AG04450 (cell line): ENCODE measurements at places on chromosomes 2 and 18.

DNA sequence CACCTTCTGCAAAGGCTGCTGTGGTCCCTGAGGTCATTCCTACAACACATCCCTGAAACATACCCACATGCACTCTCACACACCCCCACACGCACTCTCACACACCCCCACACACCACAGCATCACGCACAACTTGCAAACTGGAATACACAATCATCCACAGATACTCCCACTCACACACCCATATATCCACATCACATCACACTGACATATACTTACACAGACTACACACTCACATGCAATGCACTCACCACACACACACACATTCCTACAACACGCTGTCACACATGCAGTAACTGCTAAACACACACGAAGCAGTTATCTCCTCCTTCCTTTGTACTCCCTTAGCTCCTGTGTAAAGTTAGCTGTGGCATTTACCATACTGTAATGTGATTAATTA, 57.1 kb upstream of the PKDCC start:
- no peak for DNase-seq

DNA sequence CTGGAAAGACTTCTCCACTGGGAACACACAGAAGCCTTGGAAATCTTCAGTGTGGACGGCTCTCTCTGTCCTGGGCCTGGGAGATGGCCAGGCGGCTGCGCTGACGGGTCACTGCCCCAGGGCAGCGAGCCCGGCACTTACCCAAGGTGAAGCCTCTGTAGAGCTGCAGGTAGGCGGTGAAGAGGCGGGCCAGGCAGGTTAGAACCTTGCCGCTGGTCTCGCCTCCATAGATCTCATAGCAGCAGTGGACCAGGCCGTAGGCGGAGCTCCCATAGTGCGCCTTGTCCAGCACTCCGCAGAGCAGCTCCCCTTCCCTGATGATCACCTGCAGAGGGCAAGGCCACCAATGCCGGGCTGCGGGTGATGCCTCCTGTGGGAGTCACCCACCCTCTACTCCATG, 53.0 kb downstream of the POLR1A start:
- no peak for DNase-seq

- no peak for DNase-seq
These were observed 7.1 kb upstream of the UPP2 start for GRCh38 chr2:158094487-158095092.

GRCh38 chr18:38318416-38318815, 752.8 kb upstream of the CELF4 start:
- no peak for DNase-seq

DNA sequence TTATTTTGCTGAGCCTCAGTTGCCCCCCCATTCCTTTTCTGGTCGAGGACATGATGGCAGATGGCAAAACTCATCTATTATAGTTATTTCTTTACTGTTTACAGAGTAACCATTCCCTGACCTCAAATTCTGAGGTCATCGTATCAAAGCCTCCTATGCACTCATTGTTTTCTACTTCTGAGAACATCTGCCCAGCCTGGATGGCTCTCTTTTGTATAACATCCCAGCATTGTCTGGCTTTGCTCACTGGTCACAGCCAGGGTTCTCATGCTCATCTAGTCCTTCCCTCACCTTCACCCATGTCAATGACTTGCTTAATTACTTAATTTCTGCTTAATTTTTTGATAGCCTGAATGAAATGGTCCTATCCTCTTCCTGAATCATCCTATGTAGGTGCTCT, 472.1 kb downstream of the PARD3B start:
- DNase-seq, result no peak

- DNase-seq, result no peak
These were observed 23.8 kb downstream of the KCNK3 start for GRCh38 chr2:26716340-26716739.

GRCh38 chr2:86764661-86765309, 25.9 kb downstream of the CD8A start:
- peak; percentile 15 for DNase-seq

DNA sequence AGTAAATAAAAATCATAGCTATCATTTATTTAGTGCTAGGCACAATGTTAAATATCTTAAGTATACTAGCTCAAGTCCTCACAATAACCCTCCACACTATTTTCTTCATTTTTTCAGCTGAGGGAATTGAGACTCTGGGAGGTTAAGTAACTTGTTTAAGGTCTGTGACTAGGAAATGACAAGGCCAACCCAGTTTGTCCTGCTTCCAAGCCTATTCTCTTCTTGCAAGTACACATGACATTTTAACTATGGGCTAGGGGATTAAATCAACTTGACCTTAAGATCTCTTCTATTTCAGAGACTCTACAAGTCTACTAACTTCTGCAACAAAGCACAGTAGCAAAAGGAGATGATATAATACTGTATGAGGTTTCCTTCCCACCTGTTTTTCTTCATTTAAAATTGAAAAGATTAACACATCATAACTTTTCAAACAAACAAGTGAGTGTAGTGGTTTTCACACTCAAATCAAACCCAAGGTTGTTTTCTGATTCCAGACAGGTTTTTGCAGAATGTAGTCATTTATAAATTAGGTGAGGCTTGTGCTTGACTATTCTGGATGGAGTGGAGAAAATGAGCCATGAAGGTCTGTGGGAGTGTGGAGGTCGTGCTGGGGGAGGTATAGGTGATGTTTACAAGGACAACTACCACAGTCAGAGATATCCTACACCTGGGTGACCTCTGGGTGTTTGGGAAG, 57.0 kb downstream of the CD28 start:
- DNase-seq, result no peak

GRCh38 chr2:7292154-7292691, 375.0 kb downstream of the RNF144A start:
- DNase-seq, result no peak

GRCh38 chr2:162890690-162891311, 52.2 kb upstream of the KCNH7 start:
- DNase-seq, result no peak

DNA sequence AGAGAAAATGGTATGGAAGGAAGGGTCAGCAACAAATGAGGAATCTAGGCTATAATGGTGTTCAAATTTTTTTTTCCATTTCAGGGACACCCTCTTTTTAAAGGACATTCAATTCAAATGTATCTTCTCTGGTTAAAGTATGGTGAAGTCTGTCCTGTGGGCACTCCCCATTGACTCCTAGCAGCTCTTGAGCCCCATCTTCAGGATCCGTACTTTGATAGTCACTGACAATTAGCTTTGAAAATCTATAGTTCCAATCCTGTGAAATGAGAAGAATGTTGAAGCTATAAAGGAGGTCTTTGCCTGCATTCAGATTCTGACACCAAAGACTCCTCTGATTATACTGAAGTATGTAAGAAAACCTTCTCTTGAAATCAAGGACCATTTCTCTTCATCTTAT, 43.3 kb downstream of the KCNH7 start:
- no peak for DNase-seq

GRCh38 chr18:10046178-10046807, 132.5 kb downstream of the VAPA start:
- no peak for DNase-seq

GRCh38 chr2:167863377-167863776, 384.0 kb downstream of the STK39 start:
- DNase-seq, result no peak

DNA sequence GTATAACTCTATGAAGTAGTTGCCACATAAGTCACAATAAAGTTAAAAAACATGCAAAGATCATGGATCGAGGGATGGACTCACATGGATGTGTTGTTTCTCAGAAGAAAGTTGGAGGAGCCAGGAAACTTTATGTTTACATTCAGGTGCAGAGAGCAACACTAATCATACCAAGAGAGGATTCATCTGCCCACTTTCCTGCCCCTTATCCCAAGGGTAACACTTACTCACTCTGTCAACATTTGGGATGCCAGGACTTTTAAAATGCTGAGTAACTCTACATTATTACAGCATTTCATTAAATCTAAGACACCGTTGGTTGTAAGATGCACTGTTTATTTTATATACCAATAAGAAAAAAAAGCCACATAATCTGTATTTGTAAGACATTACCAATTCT, 170.4 kb downstream of the KCNE4 start:
- DNase-seq, result no peak

DNA sequence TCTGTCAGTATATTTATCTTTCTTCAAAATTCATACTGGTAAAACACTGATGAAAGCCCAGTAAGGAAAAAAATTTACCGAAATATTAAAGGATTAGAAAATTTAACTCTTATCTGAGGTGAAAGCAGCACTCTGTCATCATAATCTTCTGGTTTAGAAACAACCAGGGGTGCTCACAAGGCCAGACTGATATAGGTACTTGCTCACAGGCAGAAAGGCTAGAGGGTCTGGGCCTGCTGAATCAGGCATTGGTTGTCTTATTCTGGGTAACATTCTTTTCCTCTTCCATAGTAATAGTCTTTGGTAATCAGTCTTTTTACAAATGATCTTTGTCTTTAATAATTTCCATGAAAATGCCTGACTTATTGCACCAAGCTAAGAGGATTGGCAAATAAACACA, 221.4 kb upstream of the TFPI start:
- no peak for DNase-seq

- DNase-seq, result no peak
These were observed 122.3 kb downstream of the MEMO1 start for GRCh38 chr2:31888550-31888949.

GRCh38 chr2:6694555-6694954, 171.2 kb downstream of the CMPK2 start:
- no peak for DNase-seq

GRCh38 chr2:45026924-45027450, 17.7 kb upstream of the SIX2 start:
- no peak for DNase-seq

GRCh38 chr2:63740943-63741342, 100.8 kb upstream of the UGP2 start:
- DNase-seq, result no peak

DNA sequence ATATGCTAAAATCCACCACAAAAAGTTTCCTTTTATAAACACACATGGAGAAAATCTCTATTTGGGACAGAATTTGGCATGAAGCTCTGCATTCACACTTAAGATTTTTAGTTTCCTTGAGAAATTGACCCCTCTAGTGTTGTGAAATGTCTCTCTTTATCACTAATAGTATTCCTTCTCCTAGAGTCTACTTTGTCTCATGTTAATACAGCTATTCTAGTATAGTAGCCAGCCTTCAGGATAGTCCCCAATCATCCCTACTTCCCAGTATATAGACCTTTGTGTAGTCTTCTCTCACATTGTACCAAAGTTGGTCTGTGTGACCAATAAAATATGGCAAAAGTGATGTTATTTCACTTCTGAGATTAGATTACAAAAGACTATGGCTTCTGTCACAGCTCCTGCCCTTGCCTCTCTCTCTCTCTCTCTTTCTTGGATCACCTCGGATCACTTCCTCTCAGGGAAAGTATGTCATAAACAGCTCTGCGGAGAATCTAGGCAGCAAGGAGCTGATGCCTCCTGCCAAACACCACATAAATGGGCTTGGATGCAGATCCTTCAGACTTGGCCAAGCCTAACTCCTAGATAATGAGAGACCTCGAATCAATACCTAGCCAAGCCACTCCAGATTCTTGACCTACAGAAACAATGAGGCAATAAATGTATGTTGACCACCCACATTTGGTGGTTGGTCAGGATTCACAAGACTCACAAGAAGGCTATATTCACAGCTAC, 59.7 kb upstream of the NABP1 start:
- no peak for DNase-seq

DNA sequence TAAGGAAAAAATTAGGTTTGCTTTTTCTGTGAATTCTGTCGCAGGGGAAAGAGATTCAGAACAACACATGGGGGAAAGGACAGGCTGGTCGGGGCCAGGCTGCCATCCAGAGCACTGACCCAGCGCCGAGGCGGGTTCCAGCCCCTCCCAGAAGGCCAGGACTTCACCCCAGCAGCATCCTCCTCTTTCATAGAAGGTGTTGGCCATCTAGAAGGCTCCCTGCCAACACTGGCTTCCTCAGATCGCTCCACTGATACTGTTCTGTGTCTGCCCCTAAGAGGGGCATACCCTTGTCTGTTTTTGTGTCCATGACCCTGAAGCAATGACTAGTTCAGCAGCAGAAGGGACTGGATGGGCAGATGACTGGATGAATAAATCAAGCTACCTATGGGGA, 144.5 kb downstream of the HDAC4 start:
- no peak for DNase-seq
